ENCODE measurements at places on chromosomes 7 and 10.
A peak's percentile ranks its signal among the peaks of the same experiment; 100 is the strongest.

GRCh38 chr10:104441329-104442000 lies 87.8 kb downstream of the CFAP58 start:
- no peak for DNase-seq

DNA sequence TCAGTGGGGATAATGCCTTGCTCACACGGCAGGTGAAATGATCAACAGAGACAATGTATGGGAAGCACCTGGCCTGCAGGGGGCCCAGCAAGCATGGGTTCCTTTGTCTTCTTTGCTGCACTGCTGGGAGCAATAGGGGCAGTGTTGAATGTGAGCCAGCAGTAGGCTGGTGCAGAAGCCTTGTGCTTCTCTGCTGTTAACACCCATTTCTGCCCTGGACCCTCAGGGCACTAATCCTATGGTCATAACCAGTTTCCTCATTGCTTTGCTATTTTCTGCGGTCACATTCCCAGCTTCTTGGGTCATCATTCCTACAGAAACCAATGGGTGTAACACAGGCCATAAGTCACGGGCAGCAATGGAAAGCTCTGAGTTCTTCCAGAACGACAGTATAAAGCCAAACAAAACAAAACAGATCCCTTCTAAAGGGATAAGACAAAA lies 10.9 kb upstream of the LGI1 start:
- DNase-seq, result peak; percentile 86

DNA sequence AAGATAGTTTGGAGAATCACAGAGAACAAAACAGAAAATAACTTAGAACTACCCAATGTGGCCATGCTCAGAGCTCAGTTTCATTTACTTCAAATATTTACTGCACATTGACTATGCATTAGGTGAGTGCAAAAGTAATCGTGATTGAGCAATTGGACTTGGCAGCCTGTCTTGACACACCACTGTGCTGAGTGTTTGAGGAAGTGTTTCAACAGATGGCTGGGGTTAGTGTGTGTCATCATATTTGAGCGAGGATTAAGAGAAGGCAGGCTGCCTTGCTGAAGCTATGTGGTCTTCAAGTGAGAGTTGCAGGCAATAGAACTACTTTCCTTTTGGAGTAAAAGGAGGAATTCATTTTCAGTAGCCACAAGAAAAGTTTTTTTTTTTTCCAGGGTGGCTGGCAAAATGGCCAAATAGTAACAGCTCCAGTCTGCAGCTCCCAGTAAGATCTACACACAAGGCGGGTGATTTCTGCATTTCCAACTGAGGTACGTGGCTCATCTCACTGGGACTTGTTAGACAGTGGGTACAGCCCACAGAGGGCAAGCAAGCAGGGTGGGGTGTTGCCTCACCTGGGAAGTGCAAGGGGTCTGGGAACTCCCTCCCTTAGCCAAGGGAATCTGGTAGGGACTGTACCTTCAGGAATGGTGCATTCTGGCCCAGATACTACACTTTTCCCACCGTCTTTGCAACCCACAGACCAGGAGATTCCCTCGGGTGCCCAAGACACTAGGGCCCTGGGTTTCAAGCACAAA lies 37.6 kb downstream of the AKR1C4 start:
- DNase-seq, result no peak

- no peak for DNase-seq
Observed at GRCh38 chr7:234708-235553, 42.6 kb downstream of the FAM20C start.

- no peak for DNase-seq
Observed at GRCh38 chr10:132328738-132329137, 3.3 kb upstream of the LRRC27 start.

- DNase-seq, result no peak
Observed at GRCh38 chr7:104960741-104961448, 53.1 kb upstream of the KMT2E start.

GRCh38 chr7:130154131-130154500 lies 51.1 kb downstream of the TMEM209 start:
- DNase-seq, result no peak

GRCh38 chr10:48836605-48837004 lies 103.0 kb downstream of the LRRC18 start:
- no peak for DNase-seq

- no peak for DNase-seq
Observed at GRCh38 chr10:69661414-69662172, 31.5 kb downstream of the FAM241B start.

Measured in H9 (cell line).